ENCODE measurements at places on chromosomes 6 and 20.

- DNase-seq: no peak
Measured at GRCh38 chr6:67916399-67916798, 718.7 kb upstream of the ADGRB3 start.

- DNase-seq: no peak
Measured at GRCh38 chr6:6605873-6606272, 17.4 kb downstream of the LY86 start.

DNA sequence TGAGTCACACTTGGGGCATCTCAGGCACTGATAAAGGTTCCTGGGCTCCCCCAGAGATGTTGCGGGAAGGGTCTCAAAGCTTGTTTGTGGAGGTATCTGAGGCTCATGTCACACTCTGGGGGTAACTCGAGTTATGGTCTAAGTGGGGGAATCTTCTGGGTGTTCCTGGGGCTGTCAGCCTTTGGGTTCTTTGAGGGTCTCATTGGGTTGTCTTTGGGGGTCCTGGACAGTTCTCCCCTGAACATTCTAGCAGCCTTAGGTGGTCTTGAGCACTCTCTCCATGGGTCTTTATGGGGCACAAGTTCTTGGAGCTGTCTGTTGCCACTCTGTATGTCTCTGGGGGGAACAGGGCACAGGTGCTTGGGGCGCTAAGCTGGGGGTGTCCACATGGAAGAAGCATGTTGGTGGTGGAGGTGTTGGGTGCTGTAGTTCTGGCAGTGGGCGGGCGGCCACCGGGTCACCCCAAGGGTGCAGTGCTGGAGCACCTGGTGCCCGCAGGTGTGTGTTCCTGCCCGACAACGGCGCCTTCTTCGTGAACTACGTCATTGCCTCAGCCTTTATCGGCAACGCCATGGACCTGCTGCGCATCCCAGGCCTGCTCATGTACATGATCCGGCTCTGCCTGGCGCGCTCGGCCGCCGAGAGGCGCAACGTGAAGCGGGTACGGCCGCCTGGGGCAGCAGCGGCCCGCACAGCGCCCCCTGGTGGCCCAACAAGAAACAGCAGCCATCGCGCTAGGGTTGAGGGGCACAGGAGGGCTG, 7.1 kb upstream of the CAPN11 start:
- DNase-seq: peak; percentile 74

- no peak for DNase-seq
Measured at GRCh38 chr6:111993342-111993741, 60.6 kb upstream of the CCN6 start.

GRCh38 chr6:170093658-170094596, 197.0 kb downstream of the DLL1 start:
- no peak for DNase-seq

- DNase-seq: no peak
Measured at GRCh38 chr20:1414982-1415381, 22.1 kb upstream of the FKBP1A start.

DNA sequence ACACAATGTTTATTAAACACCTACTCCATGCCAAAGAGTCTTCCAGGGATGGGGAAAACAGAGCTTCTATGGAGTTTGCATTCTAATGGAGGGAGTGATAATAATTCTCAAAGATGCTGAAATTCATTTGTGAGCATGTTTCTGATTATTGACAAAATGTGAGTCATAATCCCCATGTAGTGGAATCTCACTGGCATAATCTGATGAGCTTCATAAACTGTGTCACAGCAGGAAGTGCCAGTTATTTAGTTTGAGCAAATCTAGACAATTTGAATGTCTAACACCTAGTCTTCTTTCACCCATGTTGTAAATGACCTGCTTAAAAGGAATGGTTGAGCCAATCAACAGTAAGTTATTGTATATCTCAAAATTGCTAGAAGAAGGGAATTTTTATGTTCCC, 95.1 kb downstream of the KCNQ5 start:
- DNase-seq: no peak

GRCh38 chr20:39025883-39026282, 63.7 kb downstream of the DHX35 start:
- DNase-seq: no peak

- no peak for DNase-seq
Measured at GRCh38 chr6:135104199-135104598, 49.6 kb upstream of the HBS1L start.

DNA sequence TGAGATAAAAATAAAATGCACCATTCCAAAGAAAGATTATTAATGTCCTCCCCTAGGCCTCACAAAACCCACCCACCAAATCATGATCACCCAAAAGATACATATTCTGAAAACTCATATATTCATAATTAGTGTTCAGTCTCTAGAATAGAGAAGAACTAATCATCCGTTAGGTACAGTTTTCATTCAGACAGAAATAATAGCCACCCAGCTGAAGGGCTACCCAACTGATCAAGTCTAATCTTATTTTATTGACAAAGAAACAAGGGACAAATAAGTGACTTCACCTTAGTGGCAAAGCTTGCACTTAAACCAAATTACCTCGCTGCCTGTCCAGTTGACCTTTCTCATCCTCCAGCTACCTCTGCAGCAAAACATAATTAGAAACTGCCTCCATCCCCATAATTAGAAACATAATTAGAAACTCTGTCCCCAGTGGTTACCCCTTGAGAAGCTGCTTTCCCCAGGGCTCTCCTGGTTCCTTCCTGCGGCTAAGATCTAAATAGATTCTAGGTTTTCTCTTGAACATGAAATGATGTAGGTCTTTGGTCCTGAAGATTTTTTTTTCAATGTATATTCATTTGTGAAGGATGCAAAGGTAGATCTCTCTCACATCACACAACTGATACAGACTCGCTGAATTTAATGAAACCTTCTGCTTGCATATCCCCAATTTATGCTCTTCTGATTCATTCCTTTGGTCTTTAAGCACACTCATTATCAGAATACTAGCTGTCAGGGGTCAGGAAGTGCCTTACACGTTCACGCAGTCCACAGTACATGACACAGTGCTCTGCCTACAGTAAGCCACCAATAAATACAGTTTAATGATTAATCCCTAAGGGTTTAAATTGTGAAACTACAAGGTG, 46.3 kb downstream of the HBS1L start:
- DNase-seq: no peak

DNA sequence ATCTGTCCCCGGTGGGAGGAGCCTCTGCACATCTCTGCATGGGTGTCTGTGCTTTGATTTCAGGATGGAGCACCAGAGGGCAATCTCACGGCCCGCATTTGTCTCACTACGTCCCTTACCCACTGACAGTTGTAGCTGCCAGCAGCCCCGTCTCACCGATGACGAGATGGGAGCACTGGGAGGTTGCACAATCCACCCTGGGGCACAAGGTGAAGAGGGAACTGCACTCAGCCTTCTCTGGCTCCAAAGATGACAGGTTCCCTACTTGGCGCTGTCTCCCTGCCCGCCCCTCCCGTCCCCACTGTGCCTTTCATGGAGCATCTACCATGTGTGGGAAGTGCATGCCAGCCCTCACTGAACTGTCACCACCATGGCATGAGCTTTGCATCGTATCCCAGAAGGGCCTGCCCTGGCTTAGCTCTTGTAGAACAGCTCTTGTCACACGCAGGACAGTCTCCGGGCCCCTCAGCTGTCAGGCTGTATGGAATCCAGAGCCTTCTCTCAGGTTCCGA, 99.9 kb upstream of the PMEPA1 start:
- DNase-seq: no peak

GRCh38 chr6:6704103-6705060, 115.9 kb downstream of the LY86 start:
- DNase-seq: no peak

- DNase-seq: no peak
Measured at GRCh38 chr6:124487623-124488431, 474.4 kb upstream of the RNF217 start.

GRCh38 chr6:104862456-104862855, 2.7 kb upstream of the HACE1 start:
- DNase-seq: no peak

DNA sequence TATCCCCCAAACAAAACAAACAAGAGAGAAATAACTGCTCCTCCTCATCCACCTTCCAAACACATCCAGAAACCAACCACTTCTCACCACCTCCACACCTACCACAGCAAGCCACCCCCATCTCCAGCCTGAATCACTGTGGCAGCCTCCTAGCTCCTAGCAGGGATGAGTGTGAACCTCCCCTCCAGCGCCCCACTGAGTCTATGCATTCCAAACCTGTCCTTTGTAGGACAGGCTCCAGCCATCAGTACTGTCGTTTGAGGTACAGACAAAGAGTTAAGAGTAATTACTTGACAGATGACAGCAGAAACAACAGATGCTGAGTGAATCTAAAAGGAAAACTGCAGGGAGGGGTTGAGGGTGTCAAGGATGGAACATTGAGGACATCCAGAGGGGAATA, 2.4 kb downstream of the METTL24 start:
- no peak for DNase-seq

- no peak for DNase-seq
Measured at GRCh38 chr6:37653933-37654565, 43.6 kb downstream of the MDGA1 start.

DNA sequence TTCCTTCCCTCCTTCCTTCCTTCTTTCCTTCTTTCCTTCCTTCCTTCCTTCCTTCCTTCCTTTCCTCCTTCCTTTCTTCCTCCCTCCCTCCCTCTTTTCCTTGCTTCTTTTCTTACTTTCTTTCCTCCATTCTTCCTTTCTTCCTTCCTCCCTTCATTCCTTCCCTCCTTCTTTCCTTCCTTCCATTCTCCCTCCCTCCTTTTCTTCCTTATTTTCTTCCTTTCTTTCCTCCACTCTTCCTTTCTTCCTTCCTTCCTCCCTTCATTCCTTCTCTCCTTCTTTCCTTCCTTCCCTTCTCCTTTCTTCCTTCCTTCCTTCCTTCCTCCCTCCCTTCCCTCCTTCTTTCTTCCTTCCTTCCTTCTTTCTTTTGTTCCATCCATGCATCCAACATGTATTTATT, 35.1 kb upstream of the EDN3 start:
- no peak for DNase-seq

DNA sequence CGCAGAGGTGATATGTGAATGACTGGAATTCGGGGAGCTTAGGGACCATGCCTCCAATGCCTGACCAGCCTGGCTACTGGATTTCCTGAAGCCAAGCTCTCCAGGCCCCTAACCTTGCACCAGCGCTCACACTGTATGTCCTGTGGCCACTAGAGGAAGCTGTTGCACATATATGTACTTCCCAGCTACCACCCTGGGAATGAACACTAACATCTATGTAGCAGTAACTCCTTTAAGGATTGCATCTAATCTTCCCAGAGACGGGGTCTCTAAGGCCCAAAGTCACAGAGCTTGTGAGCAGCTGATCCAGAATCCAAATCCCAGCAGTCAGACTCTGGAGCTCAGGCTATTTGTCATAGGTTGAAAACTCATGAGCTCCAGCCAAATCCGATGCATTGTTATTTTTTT, 20.4 kb upstream of the BPIFB1 start:
- no peak for DNase-seq

GRCh38 chr6:123610779-123611178, 26.0 kb downstream of the TRDN start:
- no peak for DNase-seq

- DNase-seq: no peak
Measured at GRCh38 chr6:33164665-33165373, 27.4 kb downstream of the COL11A2 start.

DNA sequence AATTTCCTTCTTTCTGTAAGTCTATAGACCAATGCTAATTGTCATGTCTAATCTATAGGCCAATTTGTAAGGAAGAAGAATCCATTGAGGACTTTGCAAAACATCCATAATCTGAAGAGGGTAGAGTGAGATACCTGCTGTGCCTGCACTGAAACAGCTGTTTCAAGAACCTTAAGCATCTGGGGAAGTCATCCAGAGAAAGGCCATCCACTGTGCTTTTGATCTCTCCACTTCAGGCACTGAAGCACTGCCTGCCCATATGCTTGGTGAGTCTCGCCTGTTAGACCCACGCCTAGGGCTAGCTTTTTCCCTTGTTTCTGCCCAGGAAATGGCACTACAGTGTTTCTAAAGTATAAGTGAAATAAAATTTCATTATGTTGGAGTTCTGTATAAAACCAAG, 921.8 kb upstream of the EPHA7 start:
- DNase-seq: no peak

GRCh38 chr20:15445056-15445840, 1107.8 kb upstream of the FLRT3 start:
- DNase-seq: no peak

GRCh38 chr20:45303586-45304463, 2.8 kb upstream of the RBPJL start:
- DNase-seq: no peak

GRCh38 chr6:26051665-26052310, 35.4 kb upstream of the HFE start:
- no peak for DNase-seq

- DNase-seq: no peak
Measured at GRCh38 chr6:111747396-111747795, 125.9 kb downstream of the FYN start.

DNA sequence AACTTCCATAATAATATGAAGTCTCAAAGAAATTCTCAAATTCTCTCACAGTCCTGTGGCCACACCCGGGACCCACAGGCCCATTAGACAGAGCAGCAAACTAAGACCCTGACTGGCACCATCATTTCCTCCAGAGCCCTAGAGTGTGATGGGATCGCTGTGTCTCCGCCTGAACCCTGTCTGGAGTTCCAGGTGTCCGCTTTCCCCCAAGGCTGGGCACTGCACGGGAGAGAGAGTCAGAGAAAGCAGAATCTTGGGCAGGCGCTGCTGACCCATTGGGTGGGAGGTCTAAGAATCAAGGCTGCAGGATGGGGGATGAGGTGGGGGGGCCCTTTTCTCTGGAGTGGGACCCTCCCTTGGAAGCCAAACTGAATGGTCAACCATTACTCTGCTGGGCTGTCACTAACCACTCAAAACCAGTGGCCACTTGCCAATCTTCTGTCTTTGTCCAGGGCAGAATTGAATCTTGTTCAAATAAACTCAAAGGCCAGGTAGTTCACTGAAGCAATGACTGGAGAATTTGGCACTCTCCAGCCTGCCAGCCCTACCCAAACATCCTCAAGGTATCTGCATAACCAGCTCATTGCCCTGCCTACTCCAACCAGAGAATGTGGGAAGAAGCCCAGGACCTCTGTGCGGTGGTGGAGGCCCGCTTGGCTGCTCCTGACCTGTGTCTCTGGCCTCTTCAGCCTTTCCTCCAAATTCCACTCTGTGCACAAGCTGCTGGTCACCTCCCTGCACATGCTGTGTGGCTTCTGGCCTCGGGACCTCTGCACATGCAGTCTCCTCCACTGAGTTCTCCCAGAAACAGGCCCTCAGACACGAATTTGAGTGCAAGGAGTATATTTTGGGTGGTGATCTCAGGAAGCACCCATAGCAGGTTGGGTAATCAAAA, 141.1 kb downstream of the CEBPB start:
- no peak for DNase-seq

GRCh38 chr20:42083280-42083679, 465.1 kb upstream of the CHD6 start:
- no peak for DNase-seq

DNA sequence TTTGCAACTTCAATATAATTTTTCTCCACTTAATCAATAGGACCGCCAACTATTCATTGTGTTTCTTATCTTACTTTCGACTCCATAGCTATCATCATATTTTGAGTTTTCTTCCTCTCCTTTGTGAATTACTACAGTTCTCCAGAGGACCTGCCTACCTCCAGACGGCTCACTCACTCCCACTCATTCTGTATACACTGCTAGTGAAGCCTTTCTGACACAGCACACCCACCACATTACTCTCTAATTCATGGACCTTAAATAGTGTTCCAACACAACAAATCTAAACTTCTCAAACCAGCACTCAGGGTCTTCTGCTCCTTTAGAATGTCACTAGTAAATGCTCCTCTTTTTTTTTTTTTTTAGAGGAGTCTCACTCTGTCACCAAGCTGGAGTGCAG, 23.8 kb downstream of the FKBP5 start:
- no peak for DNase-seq

Measured in stimulated activated CD4-positive, alpha-beta T cell treated with anti-CD3 and anti-CD28 coated beads, Interleukin-15, amount 100 ng/mL, for 1 hour (primary cell).